ENCODE measurements at places on chromosomes 1 and 21. TPM values are rescaled to one million over a fixed set of nuclear protein-coding genes. Genes with fewer than 3 reads are reported as not detected.

DNA sequence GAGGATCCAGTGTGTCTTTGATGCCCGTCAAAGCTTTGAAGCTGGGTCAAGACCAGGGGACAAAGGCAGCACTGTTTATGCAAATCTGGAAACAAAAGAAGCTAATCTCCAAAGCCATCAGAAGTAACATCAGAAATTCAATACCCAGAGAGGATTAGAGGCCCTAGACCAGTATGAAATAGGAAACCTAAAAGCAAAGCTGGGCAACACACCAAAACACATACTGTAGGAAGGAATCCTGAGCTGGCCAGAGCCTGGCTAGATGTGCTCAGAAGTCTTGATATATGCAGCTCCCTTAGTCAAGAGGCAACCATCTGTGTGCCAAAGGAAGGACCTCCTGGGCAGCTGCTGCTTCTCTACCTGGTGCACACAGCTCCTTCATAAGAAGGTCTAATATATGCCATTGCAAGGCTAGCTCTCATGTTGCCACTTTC, 12.3 kb downstream of the COLGALT2 start:
- no peak overlapping the region for H3K4me3 ChIP-seq
- peaks cover 40% of the 10 kb centered on the region for H3K4me1 ChIP-seq
- H3K27ac ChIP-seq, result no peak overlapping the region
- H3K27me3 ChIP-seq, result no peaks in the 10 kb centered on the region
- H3K36me3 ChIP-seq, result no peaks in the 10 kb centered on the region

- no peak for DNase-seq
- H3K27me3 ChIP-seq, result no peaks in the 10 kb centered on the region
- H3K4me1 ChIP-seq, result no peaks in the 10 kb centered on the region
- H3K27ac ChIP-seq, result no peak overlapping the region
- no peak overlapping the region for H3K4me3 ChIP-seq
Measured at GRCh38 chr1:198054510-198054909, 102.3 kb upstream of the NEK7 start.

DNA sequence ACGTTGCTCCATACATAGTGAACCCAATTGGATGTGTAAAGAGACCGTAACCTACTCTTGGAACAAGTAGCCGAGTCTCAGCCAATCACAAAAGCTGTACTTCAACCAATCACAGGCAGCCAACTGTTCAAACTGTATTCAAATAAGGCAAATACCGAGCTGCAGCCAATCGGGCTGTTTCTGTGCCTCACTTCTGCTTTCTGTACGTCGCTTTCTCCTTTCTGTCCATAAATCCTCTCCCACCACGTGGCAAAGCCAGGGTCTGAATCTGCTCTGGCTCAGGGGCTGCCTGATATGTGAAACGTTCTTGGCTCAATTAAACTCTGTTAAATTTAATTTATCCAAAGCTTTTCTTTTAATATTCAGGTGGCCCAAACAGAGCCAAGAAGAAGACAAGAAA, 210.3 kb downstream of the URB2 start:
- no peak overlapping the region for H3K4me3 ChIP-seq
- H3K4me1 ChIP-seq, result no peaks in the 10 kb centered on the region
- H3K36me3 ChIP-seq, result no peaks in the 10 kb centered on the region
- no peak for DNase-seq
- peaks cover 32% of the 10 kb centered on the region for H3K27me3 ChIP-seq
- H3K27ac ChIP-seq, result no peak overlapping the region

DNA sequence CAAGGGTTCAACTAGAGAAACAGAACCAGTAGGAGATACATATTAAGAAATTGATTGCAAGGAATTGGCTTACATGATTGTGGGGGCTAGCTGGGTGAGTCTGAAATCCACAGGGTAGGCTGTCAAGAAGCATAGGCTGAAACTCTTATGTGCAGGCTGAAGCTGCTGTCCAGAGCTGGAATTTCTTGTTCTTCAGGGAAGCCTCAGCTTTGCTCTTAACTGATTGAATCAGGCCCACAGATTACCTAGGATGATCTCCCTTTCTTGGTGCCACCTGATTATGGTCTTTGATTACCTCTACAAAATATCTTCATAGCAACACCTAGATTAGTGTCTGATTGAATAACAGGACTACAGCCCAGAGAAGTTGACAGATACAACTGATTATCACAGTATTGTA, 22.5 kb upstream of the FRRS1 start:
- peaks cover 3% of the 10 kb centered on the region for H3K36me3 ChIP-seq
- H3K27me3 ChIP-seq, result no peaks in the 10 kb centered on the region
- H3K27ac ChIP-seq, result no peak overlapping the region
- DNase-seq, result no peak
- no peak overlapping the region for H3K4me3 ChIP-seq

- peak within 1 kb of the TSS; percentile 88 for H3K27ac ChIP-seq
- peak within 1 kb of the TSS; percentile 90 for H3K4me3 ChIP-seq
- peaks cover 48% of the 10 kb centered on the region for H3K4me1 ChIP-seq
- peak; percentile 79 for DNase-seq
Measured at GRCh38 chr1:160205242-160206035, at the start of gene PEA15. Gene PEA15, plus strand, starts transcription at chr1:160205384. Its CDS starts 6,161 bp downstream, at chr1:160211545.

The IFI44 gene
- 3.8 TPM for total RNA-seq

The ARHGEF16 gene
- total RNA-seq, result 28.9 TPM

The C1orf21 gene
- 53.7 TPM for total RNA-seq
